ENCODE measurements at places on chromosomes 7 and 10.

DNA sequence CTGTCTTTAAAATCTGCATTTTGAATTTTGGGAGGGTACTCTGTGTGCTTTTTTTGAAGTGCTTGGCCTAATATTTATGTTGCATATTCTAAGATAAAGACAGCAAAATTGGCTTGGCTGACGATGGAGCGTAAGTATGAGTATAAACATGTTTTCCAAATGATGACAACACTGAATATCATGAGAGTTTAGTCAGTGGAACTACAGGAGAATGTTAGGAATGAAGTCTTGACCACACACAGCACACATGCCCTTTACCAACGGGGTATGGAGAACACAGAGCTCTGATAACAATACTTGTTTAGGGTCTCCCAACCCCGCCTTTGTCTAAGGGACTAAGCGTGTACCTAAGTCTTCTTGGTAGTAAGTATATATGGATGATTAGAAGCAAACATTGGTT is 253.9 kb upstream of the FZD8 start:
- DNase-seq = no peak

DNA sequence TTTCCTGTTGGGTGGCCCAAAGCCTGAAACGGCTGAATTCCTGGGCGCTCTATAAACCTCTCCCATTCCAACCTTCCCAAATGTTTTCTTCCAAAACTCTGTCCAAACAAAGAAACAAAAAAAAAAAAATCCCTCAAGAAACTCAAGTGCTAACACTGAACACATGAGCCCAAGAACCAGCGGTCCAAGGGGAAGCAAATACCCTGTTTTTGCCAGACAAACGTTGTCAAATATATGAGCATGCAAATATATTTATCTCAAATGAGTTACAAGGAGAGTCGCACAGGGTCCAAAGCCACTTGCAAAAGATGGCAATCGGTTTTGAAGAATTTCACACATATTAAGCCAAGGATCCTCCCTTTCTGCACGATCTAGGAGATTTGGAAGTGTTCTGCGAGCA is 23.3 kb upstream of the EMX2 start:
- no peak for DNase-seq

DNA sequence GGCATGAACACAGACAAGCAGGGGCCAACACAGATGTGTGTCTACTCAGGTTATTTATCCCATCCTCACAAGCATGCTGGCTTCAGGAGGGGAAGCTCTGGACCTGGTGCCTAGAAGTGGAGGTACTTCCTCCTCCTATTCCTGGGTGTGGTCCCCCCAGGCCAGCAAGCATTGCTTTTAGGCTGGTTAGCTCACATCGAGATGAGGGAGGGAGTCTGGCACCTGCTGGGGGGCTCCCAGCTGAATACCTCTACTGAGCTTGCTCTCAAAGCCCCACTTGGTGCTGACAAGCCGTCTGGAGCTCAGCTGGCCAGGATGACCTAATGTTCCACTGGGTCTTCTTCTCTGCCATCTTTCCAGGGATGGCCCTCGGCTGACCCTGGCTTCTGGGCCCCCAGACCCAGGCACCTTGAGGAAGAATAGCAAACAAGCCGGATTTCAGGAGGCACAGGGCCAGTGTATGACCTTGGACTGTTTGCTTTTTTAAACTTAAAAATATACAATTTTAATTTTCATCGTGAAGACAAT is 26.8 kb downstream of the FAM241B start:
- DNase-seq = no peak

DNA sequence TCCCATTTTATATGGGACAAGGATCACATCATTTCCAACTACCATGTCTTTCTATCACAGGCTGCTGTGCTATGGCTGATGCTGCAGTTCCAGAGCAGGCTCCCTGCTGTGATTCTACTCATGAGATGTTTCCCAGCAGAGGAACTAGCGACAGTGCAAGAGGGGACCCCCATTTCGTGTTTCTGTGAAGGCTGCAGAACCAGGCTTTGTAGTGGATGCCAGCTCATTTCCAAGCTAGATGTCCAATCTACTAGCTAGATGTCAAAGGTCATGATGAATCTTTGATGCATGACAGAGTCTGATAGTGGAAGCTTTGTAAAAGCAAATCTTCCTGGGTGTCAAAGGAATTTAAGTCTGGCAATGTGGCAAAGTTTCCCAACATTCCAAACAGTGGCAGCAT is 21.2 kb upstream of the MYO3A start:
- no peak for DNase-seq
